ENCODE measurements at places on chromosomes 2 and 18.

DNA sequence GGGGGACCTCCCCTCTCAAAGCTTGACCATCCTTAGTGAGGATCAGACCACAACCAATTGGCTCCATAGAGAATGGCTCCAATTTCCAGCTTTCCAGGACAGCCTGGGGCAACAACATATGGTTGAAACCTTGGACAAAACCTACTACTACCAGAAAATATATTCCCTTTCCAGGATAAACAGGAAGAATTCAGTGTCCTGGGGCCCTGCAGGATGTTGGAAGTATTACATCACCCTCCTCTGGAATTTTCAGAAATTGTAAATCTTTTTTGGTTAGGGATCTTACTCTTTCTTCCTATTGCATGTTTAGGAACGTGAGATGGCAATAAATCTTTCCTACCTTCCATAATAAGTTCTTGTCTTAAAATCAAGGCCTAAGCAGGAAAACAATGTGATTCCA lies 158.9 kb upstream of the MEIS1 start:
- DNase-seq = no peak

- DNase-seq = no peak
Measured at GRCh38 chr2:238595750-238596570, 169.2 kb downstream of the ASB1 start.

DNA sequence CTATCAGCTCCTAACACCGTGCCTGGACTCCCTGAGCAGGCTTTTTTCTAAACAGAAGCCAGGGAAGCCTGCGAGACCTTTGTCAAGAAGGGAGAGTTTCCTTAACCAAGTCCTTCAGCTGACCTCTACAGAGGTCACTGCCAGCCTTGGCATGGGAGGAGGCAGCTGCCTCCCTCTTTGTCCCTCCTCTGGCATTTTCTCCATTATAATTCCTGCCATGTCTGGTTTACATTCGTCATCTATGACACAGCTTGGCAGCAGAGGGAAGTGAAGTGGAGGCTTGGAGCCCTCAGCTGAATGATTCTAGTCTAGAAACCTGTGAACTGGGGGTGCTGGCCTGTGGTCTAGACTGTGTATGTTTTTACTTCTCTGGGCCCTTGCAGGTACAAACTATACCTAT lies 22.5 kb downstream of the LIPG start:
- no peak for DNase-seq

DNA sequence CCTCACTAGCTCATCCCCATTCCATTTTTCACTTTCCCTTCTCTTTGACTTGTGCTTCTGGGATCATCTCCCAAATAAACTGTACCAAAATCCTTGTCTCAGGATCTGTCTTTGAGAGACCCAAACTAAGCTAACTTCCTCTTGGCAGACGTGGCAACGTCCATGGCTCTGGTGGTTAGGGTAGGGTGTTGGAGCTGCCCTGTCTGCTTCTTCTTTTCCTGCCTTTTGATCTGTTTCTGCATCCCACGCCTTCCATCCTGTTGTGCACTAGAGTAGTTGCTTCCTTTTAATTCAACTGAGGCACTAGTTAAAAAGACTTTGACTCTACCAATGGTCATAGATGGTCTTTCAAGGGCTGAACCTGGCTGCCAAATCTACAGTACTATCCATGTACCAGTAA lies 5.5 kb upstream of the MAP4K4 start:
- no peak for DNase-seq

All from activated CD8-positive, alpha-beta T cell treated with anti-CD3 and anti-CD28 coated beads for 36 hours (primary cell).